ENCODE measurements at places on chromosomes 4 and X.

DNA sequence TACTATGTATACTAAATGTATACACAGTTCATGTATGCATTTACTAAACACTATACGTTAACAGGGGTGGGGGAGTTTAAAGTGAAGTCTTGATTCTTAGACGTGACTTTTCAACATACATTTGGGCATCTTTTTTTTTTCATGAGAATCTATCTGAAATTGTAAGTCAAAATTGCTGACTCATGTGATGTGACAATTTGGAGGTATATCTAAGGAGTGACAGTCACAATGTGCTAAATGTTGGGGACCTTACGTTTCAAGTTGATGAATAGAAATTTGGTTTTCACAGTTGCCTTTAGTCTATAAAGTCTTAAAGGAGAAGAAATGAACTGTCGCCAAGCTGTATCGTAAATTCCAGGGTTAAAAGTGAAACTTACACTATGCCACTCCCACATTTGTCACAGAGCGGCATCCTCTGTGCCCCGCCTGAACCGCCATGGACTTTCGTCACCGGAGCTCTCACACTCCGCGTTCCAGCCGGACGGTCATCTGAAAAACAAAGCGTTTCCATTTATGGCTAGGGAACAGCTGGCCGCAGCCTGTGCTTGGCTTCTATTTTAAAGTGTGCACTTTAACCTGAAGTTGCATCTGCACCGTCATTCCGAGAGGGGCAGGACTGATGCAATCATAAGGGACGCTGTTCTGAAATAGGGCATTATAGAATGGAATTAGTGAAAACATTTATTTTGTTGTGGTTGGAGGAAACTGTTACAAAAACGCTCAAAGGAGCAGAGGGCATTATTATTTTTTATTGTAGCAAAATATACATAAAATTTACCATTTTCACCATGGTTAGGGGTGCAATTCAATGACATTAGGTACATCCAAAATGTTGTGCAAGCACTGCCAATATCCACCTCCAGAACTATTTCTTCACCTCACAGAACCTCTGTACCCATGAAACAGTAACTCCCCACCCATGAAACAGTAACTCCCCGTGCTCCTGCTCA lies 30.9 kb downstream of the PDLIM3 start:
- DNase-seq, result no peak

DNA sequence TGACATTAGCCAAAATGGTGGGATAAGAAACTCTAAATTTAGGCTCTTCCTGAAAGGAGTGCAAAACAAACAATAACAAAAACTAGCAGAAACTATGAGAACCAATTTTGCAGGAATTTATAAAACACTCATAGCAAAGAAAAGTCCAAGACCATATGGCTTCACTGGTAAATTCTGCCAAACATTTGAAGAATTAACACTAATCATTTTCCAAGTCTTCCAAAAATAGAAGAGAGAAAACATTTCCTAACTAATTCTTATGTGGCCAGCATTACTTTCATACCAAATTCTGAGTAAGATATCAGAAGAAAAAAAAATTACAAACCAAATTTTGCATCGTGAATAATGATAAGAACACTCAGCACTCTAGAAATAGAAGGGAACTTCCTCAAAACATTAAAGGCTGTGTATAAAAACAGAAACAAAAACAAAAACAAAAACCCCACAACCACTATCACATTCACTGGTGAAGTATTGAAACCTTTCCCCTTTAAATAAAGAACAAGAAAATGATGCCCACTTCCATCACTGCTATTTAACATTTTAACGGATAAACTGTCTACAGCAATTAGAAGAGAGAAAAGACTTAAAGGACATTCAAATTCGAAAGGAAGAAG lies 524.3 kb upstream of the GALNTL6 start:
- DNase-seq, result no peak

DNA sequence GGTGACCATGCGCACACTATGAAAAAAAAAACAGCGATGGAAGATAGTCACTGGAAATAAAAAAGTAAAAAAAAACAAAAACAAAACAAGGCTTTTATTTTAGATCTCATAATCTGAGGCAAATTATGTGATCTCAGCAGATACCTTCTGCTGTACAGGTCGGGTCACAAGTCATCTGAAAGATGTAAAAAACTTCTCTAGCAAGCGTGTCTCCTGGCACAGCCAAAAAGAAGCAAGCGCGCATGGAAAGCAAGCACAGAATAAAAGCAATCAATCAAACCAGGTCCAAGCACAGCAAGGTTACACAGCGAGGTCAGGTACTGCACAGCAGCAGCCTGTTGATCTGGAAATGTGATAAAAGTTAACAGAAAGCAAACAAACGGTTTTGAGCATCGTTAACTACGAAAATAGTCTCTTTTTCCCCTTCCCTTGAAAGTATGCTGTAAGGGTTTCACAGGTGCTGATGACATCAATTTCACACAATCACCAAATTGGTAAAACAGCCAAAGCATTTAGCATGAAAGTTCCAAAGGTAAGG lies 79.3 kb upstream of the MTNR1A start:
- no peak for DNase-seq

GRCh38 chrX:150262456-150262855 lies 100.7 kb upstream of the MAMLD1 start:
- DNase-seq, result no peak

DNA sequence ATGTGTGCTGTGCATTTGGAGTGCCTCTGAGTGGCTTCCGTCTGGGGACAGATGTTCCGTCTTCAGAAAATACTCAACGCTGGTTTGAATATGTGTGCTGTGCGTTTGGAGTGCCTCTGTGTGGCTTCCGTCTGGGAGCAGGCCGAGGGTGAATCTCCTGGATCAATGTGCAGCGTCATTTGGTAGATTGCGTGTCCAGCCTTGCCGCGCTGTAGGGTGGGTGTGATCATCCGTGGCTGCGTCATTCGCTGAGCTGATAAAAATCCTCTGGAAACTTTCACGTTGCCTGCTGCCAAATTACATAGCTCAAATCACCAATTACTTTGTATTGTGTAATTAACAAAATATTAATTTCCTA lies 12.1 kb downstream of the UVSSA start:
- no peak for DNase-seq

DNA sequence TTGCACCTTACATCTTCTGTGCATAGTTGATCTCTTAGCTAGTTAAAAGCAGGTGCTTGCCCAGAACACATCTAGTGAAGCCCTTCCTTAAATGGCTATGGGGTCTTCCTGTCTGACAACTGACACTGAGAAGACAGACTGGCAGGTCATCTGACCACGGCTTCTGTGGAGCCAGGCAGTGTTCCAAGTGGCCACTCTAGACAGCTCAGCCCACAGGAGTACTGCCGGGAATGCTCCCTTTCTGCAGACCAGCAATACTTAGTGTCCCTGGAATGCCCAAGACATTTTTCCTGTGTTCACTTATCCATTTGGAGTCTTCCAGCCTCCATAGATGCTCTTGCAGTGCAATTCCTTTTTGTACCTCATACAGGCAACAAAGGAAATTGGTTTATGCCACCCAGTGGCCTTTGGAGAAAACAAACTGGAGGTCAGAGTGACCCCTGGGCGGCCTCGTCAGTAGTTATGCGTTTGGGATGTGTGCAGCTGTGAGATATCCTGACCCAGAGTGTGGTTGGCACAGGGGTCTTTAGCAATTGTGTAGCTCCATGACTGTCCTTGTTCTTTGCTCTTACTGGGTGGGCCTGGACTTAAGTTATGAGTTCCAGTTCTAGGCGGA lies 335.5 kb downstream of the ARHGAP10 start:
- no peak for DNase-seq

DNA sequence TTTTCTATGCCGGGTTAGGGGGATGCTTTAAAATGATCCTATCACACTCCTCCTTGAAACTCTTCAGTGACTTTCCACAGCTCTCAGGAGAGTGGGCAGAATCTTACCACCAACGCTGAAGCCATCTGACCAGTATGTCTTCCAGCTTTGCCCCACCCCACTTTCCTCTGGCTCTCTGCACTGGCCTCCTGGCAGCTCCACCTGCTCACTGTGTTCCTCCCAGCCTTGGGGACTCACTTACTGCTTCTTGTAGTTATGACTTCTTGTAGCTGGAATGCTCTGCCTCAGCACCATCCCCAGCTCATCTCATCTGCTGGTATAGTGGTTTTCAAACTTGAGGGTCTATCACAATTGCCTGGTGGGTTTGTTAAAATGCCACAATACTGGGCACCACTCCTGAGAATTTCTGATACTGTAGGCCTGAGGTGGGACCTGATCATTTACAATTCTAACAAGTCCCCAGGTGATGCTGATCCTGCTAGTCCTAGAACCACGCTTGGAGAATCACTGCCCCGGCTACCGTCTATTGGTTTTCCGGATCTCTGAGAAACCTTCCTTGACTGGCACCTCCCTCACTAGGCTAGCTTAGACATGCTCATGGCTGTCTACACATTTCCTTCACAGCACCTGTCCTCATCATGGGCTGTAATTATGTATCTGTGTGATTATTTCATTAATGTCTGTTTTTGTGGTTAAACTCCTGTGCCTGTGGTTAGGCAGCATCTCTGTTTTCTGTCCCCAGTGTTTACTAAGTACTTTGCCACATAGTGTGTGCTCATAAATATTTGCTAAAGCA lies 152.2 kb downstream of the MGST2 start:
- no peak for DNase-seq

GRCh38 chr4:8552581-8553205 lies 27.5 kb upstream of the GPR78 start:
- no peak for DNase-seq

DNA sequence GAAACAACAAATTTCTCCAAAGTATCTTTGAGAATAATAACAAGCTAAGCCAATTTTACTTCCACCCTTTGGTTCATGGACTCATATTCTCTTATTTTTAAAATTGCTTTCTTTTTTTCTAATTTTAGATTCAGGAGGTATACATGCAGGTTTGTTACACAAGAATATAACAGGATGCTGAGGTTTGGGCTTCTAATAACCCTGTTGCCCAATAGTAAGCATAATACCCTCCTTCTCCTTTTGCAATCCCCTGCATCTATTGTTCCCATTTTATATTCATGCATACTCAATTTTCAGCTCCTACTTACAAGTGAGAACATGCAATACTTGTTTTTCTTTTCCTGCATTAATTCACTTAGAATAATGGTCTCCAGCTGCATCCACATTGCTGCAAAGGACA lies 202.3 kb upstream of the FSTL5 start:
- DNase-seq, result no peak

- DNase-seq, result no peak
Observed at GRCh38 chr4:111464251-111465045, 680.8 kb upstream of the FAM241A start.

- no peak for DNase-seq
Observed at GRCh38 chr4:122666527-122667245, 45.8 kb upstream of the IL21 start.

Data from NCI-H774 (cell line).